ENCODE measurements at places on chromosomes 6 and 20. TPM values are rescaled to one million over a fixed set of nuclear protein-coding genes. Genes with fewer than 3 reads are reported as not detected.
A peak's percentile ranks its signal among the peaks of the same experiment; 100 is the strongest.

SAPCD1 gene
- total RNA-seq = 1.2 TPM

MACROD2 gene
- total RNA-seq = 1.3 TPM

C20orf141 gene
- not detected for total RNA-seq

VWA7 gene
- 0.60 TPM for total RNA-seq

MAD2L1BP gene
- total RNA-seq = 27.3 TPM

WFDC12 gene
- total RNA-seq = not detected

BRD2 gene
- total RNA-seq = 145 TPM

PCK1 gene
- total RNA-seq = not detected

DNA sequence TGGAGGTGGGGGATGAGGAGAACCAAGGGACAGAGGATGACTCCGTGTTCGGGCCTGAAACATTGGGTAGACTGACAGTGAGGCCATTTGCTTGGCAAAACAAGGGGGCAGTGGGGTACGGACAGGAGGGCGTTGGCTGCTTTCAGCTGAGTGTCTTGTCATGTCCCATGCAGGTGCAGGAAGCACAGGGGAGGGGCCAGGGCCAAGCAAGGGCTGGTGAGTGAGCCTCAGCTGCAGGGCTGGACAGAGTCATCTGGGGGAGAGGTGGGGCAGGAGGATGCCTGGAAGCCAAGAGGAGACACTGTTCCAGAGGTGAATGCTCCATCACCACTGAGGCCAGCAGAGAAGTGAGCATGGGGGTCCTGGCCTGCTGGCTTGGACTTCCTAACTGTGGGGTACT is 78.4 kb downstream of the ERMARD start:
- no peak for DNase-seq

DNA sequence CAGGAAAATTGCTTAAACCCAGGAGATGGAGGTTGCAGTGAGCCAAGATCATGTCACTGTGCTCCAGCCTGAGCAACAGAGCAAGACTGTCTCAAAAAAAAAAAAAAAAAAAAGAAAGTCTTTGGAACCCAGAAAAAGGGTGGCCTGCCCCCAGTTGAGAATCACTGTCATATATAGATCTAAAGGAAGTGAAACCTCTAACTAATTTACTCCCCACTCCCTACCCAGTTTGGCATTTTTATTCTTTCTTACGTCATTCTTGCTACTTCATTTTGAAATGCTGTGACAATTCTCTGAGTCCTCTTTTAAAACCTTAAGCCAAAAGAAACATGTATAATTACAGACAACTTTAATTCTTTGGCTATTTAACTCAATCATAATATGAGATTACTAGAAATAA is 254.8 kb downstream of the CDC5L start:
- DNase-seq = no peak

GRCh38 chr20:33947709-33948295 is 45.9 kb upstream of the RALY start:
- DNase-seq = peak; percentile 51

DNA sequence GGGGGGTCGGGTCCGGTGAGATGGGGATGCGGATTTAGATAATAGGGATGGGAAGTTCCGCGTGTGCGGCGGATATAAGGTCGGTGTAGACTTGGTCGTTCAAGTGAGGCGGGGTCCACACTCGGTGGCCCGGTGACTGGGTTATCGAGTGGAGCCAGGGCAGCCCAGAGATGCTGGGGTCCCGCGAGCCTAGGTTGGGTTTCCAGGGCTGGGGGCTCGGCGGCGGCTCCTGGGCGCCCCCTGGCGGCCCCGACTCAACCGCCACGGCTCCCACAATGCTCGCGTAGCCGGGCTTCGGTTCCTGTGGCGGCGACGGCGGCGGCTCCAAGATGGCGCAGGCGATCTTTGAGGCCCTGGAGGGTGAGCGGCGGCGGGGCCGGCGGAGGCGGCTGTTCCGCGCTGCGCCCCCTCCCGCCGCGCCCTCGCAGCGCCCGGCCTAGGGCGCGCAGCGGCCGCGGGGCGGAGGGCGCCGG is at the start of gene ZNF341:
Gene ZNF341, plus strand, starts transcription at position 304 of the 473 bp plus-strand sequence. Its CDS starts 26 bp downstream, at position 330.
- peak; percentile 79 for DNase-seq

DNA sequence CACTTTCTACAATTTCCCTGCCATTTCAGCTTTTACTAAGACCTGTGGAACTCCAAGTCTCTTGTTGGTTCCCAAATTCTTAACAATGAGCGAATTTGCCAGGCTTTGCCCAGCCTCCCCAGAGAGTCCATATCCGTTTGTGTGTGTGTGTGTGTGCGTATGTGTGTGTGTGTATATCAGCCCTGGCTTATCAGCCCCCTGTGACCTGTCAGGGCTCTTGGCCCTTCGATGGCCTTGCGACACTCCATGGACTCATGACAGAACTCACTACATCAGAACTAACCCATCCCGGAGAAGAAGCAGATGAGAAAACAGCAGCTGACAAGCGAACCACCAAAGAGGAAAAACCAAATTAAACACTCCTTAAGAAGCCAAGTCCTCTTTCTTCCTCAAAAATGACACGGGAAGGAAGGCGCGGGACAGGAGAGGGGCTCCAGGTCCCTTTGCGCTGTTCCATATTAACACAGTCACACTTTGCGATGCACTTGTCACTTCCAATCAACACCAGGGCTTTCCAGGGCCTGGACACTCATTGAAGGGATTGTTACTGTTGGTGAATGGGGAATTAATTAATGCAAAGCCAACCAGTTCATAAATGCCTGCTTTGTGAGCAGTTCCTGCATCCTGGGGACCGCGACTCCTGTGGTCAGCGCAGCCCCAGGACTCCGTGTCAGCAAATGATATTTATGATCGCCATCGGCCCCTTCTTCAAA is 524.0 kb downstream of the CD83 start:
- DNase-seq = no peak

DNA sequence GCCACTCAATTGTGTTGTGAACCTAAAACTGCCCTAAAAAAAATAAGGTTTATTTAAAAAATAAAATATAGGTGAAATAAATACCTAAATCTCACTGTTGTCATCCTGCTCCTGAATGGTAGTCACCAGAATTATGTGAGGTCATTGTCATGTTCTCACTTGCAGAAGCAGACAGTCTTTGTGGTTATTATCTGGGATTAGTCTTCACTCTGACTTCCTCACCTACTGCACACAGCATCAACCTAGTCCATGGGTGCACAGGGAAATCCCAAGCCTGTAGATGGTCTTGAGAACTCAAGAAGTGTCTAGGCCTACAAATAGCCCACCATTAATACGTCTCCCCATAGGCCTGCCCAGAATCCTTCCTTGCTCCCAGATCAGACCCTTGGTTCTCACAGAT is 97.0 kb downstream of the FOXF2 start:
- no peak for DNase-seq

GRCh38 chr6:159761129-159761872 is 544 bp upstream of the ACAT2 start:
- no peak for DNase-seq

DNA sequence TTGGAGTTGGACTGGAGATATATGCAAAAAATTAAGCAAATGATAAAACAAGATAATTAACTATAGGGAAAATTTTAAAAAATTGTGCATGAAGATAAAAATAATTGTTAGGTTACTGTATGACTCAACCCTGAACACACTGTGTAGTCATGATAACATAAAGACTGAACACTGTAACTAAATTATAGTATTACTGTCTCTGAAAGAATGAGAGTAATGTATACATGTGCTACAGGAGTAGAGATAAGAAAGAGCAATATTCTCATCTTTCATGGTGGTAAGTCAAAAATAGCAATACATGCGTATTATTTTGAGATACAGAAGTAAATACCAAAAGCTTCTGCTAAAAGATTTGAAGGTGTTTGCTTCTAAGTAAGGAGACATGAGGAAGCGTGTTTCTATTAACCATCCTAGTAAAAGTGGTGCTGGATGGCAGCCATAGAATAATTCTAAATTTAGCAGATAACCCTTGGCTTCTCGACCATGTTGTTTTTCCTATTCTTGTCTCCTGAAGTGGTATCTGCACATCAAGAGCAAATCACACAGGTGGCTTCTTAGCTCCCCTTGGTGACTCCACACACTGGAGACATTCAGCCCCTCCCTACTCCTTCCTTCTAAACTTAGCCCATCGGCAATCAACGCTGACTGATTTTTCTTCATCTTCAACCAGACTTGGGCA is 390.6 kb upstream of the PLCB4 start:
- DNase-seq = peak; percentile 26

- no peak for DNase-seq
These were observed 5.6 kb downstream of the MAP3K5 start for GRCh38 chr6:136786658-136787057.

GRCh38 chr20:47354714-47355488 is 1.6 kb downstream of the ZMYND8 start:
- DNase-seq = no peak

- DNase-seq = no peak
These were observed 52.4 kb downstream of the DNAH8 start for GRCh38 chr6:38767560-38767959.

DNA sequence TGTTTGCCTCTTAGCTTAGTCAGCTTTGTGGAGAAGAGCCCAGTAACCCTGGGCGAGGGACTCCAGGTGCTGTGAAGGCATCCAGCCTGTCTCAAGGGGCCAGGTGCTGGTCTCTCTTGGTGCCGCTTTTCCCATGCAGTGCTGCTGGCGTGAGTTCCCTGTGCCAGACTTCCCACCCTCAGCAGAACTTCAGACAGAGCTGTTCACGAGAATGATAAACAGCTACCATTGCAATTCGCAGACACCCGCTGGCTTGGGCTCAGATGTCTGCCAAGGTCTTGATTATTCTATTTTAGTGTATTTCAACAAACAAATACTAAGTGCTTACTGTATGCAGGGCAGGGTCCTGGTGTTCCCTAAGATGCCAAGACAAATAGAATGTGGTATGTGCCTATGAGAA is 57.7 kb downstream of the RNF217 start:
- no peak for DNase-seq

DNA sequence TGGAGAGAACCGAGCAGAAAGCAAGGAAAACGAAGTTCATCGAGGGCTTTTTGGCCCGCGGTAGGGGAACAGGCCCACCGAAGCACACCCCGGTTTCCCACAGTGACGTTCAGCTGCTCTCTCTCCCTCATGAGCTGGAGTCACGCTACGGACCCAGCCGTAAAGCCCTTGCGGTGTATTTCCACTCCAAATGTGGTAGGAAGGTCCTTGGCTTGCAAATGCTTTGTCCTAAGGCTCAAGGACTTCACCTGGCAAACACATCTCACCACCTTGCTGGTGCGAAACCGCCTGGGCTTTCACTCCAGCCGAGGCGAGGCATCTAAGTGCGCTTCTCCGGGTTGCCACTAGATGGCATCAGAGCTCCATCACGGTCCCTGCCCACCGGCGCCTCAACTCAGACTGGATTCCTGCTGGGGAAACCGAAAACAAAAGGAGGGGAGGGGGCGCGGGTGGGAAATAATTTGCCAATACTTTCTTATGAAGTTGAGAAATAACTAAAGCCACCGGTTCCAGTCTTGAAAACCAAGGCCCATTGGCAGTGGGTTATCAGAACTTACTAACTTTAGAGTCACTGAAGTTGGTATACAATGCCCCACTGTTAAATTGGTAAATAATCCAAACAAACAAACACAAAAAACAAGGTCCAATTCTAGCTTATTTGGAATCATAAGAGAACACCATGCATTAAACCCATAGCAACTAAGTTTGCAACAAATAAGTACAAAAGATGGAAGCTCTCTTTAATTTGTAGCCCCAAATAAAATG is 13.4 kb upstream of the FOXC1 start:
- no peak for DNase-seq

GRCh38 chr6:106745197-106745770 is 115.9 kb downstream of the QRSL1 start:
- no peak for DNase-seq

- no peak for DNase-seq
These were observed 812 bp upstream of the SMIM13 start for GRCh38 chr6:11092668-11093375.

DNA sequence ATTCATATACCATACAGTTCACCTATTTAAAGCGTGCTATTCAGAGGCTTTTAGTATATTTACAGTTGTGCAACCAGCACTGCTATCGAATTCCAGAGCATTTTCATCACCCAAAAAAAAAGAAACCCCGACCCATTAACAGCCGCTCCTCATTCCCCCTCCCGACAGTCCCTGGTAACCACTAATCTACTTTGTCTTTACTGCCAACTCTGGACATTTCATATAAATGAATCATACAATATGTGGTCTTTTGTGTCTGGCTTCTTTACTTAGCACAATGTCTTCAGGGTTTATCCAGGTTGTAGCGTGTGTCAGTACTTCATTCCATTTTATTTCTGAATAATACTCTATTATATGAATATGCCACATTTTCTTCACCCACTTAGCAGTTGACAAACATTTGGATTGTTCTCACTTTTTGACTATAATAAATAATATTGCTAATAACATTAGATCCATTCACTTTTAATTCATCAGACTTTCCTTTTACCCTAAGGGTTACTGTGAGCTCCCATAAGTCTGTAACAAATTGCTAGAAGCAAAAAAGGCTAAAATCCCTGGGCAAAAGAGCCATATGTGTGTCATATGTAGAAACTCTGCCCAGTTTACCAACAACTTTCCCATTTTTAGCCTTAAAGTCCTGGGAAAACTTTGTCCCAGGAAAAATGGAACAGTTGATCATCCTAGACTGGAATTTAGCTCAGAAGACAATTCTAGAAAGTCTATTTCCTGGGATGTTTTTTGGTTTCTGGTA is 23.2 kb upstream of the ROS1 start:
- peak; percentile 93 for DNase-seq
